Activated gamma-delta T cell (primary cell): ENCODE measurements at places on chromosomes 6 and 20.

DNA sequence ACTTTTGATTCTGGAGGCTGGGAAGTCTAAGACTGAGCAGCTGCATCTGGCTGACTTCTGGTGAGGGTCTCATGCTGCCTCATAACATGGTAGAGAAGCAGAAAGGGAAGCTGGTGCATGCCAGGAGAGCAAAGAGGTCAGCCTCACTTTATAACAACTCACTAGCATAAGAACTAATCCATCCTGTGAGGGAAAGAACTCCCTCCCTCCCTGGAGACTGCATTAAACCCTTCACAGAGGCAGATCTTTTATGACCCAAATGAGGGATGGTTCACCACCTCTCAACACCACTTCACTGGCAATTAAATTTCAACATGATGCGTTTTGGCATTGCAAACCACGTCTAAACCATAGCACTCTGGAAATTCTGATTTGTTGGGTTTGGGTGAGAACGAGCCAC, 33.9 kb downstream of the STXBP5 start:
- no peak for DNase-seq

DNA sequence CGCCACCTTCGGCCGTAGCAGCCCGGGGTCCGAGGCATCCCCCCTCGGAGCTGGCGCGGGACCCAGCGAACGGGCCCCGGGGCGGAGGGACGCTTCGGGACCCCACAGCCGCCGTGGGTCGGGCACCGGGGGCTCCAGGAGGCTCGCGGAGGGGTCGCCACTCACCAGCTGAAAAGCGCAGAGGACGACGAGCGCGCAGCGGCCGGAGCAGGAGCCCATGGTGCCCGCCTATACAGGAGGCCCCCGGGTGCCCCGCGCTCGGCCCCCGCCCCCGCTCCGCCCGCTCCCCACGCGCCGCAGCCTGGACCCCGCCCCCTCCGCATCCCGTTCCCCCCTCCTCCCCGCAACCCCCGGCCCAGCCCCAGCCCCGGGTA, at the start of gene NKAIN4:
NKAIN4 (minus strand) TSS at position 232 of the 374 bp plus-strand sequence; CDS start at position 219, 13 bp downstream.
- no peak for DNase-seq

DNA sequence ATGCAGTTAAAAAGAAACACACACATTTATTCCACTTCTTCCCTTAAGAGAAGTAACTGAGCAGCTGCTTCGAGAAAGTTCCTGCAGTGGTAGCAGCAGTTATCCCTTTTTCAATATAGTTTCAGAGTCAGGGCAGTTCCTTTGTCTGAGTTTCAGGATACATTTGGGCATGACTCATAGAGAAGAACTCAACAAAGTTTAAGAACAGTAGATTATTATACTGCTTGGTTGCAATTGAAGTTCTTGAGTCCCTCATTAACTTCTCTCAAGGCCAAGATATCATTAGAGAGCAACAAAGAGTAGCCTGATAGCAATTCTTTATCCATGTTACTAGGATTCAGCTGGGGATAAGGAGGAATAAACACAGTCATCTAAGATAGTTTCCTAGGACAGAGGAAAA, 54.4 kb downstream of the TPD52L1 start:
- no peak for DNase-seq

DNA sequence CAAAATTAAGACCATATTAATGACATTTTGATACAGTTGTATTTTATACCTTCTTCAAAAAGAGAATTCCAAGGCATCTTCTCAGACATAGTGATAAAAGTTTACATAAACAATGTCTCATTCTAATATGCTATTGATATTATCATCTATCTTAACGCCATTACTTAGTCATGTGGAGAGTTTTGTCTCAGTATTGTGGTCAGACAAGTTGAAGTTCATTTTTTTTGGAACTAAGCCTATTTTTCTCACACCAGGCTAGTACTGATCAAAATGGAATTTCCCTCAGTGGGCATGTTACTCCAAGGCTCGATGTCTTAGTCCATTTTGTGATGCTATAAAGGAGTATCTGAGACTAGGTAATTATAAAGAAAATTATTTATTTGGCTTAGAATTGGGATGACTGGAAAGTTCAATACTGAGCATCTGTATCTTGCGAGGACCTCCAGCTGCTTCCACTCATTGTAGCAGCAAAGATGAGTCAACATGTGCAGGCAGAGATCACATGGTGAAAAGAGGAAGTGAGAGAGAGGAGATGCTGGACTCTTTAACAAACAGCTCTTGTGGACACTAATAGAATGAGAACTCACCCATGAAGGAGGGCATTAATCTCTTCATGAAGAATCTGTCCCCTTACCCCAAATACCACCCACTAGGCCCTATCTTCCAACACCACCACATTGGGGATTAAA, 825.5 kb upstream of the MANEA start:
- DNase-seq = no peak
